ENCODE measurements at places on chromosomes 2 and 18. TPM values are rescaled to one million over a fixed set of nuclear protein-coding genes. Genes with fewer than 3 reads are reported as not detected.

FAP gene
- total RNA-seq = 10.8 TPM

CFAP53 gene
- not detected for total RNA-seq

TRMT61B gene
- 11.2 TPM for total RNA-seq

CD207 gene
- total RNA-seq = 1.0 TPM

EMILIN1 gene
- 155 TPM for total RNA-seq

ADCYAP1 gene
- 1.7 TPM for total RNA-seq

DPP10 gene
- total RNA-seq = 5.5 TPM

LYG2 gene
- not detected for total RNA-seq

PMAIP1 gene
- 1.3 TPM for total RNA-seq

GAL3ST2 gene
- total RNA-seq = 2.7 TPM

FOXD4L1 gene
- not detected for total RNA-seq

SULT1C2 gene
- not detected for total RNA-seq

NEU2 gene
- not detected for total RNA-seq
